ENCODE measurements at places on chromosomes 2 and 18.

DNA sequence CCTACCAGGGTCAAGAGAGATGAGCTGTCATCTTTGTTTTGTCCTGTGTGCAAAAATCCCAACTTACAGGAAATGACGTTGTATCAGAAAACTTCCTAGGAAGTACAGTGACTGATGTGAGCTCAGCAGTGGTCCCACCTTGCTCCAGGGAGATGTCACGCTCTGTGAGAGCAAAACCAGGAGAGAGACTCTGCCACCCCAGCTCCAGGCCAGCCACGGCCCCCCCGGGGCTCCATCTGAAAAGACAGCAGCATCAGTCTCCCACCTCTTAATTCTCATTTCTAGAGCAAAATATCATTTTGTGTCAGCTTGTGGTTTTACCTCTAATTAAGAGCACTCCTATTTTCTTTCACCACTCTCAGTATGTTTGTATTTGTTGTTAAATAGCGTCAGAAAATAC, 57.5 kb downstream of the MYL12B start:
- DNase-seq, result no peak

GRCh38 chr18:74197705-74198341, 49.5 kb downstream of the TIMM21 start:
- no peak for DNase-seq

- no peak for DNase-seq
Observed at GRCh38 chr2:30741576-30741975, 65.7 kb downstream of the CAPN13 start.

DNA sequence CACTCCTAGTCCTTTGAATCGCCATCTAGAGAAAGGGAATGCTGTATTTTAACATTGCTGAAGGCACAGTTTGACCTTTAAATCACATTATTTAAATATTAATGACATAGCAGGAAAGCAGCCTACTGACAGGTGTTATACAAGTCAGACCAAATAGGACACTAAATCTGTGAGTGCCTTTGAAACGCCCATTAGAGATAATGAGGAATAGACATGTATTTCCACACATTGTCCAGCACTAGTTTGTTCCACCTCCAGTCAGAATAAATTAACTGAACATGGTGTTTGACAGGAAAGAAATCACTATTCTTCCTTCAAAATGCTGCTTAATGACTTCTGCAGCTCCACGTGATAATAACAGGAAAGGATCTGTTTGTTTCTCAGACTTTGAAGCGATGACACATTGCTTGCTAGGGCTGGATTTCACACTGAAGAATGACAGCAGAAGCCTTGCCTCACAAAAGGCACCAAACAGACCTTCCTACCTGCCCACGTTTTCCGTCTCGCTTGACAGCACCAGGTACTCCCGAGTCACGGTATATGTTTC, 90.5 kb upstream of the DDX18 start:
- no peak for DNase-seq

GRCh38 chr2:69111076-69111475, 98.1 kb downstream of the ANTXR1 start:
- DNase-seq, result no peak

DNA sequence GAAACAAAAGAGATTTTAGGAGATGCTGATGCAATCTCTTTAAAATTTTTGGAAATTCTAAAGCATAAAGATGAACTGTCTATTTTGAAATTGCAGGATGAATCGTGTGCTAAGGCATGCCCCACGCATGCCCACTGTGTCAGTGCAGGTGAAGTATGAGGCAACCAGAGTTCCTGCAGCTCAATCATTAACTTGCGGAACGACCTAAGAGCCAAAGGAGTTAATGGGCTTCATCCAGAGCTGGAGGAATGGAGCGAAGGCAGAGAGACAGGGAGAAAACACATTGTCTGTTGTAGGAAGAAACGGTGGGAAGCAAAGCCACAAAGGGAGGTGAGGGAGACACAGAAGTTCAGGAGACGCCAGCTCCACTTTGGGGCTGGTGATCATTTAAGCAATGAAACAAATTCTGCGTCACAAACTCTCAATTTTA, 265.2 kb downstream of the CCDC85A start:
- DNase-seq, result no peak

DNA sequence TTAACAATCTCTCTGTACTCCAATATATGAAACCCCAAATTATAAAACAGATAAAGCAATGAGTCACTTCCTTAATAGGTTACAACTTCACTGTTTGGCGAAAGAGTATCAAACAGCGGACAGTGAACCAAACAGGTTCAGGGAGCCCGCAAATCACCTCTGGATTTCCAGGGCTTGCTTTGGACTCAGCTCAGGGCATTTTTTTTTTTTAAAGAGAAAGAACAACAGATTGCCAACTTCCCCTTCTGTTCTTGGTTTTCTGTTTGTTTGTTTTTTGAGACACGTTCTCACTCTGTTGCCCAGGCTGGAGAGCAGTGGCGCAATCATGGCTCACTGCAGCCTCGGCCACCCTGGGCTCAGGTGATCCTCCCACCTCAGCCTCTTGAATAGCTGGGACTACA, 52.7 kb downstream of the ABCB11 start:
- DNase-seq, result no peak

- DNase-seq, result no peak
Observed at GRCh38 chr18:28040716-28041115, 136.2 kb downstream of the CDH2 start.

- no peak for DNase-seq
Observed at GRCh38 chr2:88159481-88159880, 10.7 kb upstream of the THNSL2 start.

- no peak for DNase-seq
Observed at GRCh38 chr2:19225126-19225525, 133.3 kb downstream of the OSR1 start.

GRCh38 chr2:9174771-9175437, 31.7 kb upstream of the ASAP2 start:
- DNase-seq, result no peak

DNA sequence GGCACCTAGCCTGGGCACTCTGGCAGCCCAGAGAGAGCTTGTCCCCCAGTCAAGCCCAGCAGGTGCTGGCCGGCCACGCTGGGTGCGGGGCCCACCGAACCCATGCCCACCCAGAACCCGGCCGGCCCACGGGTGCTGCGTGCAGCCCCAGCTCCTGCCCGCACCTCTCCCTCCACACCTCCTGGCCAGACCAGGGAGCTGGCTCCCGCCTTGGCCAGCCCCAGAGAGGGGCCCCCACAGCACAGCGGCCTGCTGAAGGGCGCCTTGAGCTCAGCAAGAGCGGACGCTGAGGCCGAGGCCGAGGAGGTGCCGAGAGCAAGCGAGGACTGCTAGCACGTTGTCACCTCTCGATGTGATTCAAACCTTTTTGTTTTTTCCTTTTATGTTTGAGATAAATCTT, 407.0 kb upstream of the KCNJ3 start:
- DNase-seq, result no peak

- no peak for DNase-seq
Observed at GRCh38 chr2:132400169-132400900, 16.3 kb upstream of the GPR39 start.

GRCh38 chr2:23452372-23452771, 67.4 kb downstream of the KLHL29 start:
- no peak for DNase-seq

GRCh38 chr2:161662373-161662772, 38.2 kb downstream of the SLC4A10 start:
- no peak for DNase-seq

DNA sequence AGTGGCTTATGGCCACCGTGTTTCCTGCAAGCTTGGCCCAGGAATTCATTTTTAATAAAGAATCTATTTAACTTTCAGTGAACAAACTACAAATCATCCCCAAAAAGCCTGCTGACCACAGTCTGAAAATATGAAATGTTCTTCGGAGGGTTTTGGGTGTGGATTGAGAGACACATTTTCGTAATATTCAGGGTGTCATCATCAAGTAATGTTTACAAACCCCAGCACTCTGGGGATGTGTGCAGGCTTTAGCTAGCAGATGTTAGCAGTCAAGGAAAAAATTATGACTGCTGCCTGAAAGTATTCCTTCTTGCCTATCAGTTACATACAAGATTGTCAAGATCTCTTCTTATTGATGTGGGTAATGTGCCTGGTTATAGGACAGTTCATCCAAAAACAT, 143.9 kb upstream of the FN1 start:
- DNase-seq, result no peak

- no peak for DNase-seq
Observed at GRCh38 chr2:138654146-138654545, 126.0 kb downstream of the NXPH2 start.

GRCh38 chr2:188382107-188382506, 90.4 kb downstream of the GULP1 start:
- DNase-seq, result no peak

- no peak for DNase-seq
Observed at GRCh38 chr2:198113316-198113715, 308.9 kb downstream of the PLCL1 start.

- peak; percentile 80 for DNase-seq
Observed at GRCh38 chr2:2613279-2614199, 282.5 kb upstream of the MYT1L start.

GRCh38 chr2:186407611-186408010, 78.4 kb upstream of the ZC3H15 start:
- DNase-seq, result no peak

DNA sequence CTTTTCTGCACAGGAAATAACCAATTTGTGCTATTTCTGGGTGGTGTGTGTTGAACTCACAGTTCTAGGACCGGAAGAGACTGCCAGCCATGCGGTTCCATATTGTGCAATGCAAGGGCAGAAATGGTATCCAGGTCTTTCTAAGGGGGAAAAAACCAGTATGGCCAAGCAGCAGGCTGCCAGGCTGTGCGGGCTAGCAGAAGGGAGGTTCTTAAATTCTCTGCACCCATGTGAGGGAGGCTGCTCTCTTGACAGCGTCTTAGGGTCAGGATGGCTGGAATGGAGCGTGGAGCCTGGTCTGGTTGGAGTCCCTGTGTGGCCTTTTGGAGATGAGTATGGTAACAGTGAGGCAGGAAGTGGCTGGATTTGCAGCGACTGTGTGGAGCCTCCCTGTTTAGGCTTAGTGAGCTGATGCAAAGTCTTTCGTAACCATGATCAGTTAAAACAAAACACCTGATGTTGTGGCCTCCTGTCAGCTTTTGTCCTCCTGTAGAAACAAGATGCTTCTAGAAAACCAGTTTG, 52.6 kb downstream of the NCK2 start:
- DNase-seq, result no peak

GRCh38 chr2:41137031-41137430, 685.1 kb upstream of the SLC8A1 start:
- DNase-seq, result no peak

DNA sequence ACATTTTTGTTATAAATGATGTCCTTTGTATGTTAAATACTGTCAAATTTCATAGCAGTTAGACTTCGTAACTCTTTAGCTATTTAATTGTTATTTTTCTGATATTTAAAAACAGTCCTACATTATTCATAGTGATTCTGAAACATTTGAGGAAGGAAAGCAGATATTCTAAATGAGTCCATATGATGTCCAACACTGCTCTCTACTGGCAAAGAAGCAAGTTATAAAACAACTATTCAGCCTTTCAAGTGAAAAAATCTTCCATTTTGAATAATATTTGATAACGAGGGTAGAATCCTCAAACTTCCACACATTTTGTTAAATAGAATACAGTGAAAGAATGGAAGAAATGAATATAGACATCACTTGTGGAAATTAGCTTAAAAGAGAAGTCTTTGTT, 220.8 kb downstream of the GULP1 start:
- no peak for DNase-seq

DNA sequence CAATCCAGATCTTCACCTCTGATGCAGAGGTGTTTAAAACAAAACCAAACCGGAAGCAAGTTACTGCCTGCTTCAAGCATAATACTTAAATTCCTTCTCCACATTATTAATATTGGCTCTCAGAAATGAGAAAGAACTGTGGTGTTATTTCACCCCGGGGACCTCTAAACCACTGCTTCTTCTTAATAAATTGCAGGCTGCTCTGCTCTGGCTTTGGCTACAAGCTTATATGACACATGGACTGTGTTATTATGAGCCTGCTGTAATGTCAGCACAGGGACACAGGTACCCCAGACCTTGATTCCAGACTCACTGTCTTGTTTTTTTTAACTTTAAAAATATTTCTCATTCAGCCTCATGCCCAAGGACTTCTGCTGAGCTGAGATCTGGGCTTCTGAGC, 45.1 kb downstream of the ST6GAL2 start:
- DNase-seq, result no peak

GRCh38 chr18:48230467-48231113, 178.6 kb downstream of the ZBTB7C start:
- DNase-seq, result no peak

- DNase-seq, result no peak
Observed at GRCh38 chr2:182666674-182667314, 49.3 kb upstream of the DNAJC10 start.

DNA sequence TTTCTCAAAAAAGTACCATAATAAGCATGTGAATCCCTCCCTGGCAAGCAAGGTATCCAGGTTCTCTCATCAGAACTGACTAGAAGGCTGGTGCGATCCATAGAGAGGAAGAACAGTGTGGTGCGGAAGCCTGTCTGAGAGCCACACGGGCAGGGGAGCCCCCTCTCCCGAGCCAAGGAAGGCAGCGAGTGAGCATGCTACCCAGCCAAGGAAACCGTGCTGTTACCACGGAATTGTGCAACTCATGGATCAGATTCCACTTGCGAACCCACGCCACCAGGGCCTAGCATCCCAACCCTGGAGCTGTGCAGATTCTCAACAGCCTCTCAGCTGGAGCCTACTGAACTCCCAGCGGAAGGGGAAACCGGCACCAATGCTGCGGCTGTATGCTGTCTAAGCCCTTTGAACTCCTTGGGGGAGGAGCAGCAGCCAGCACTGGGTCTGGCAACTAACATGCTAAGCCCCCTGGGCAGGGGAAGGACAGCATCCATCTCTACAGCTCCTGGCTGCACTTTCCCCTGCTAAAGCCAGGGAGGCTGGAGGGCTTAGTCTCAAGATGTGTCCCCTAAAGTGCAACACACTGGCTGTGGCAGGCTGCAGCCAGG, 823.1 kb downstream of the EPHA4 start:
- no peak for DNase-seq

DNA sequence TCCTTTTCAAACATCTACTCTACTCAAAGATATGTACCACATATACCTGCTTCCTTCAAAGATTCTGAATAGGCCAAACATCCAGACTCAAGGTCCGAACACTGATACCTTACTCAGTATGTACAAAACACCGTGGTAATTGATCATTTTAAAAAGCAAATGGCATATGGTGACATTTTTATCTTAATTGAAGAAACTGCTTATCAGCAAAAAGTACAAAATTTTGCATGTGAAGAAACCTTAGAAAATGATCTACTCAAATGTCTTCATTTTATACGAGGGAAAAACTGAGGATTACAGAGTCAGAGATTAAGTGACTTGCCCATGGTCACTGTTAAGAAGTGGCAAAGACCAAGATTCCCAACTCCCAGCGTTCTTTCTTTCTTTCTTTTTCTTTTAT, 133.0 kb downstream of the CACNB4 start:
- DNase-seq, result no peak

Data from activated naive CD4-positive, alpha-beta T cell (primary cell).